BJ (cell line): ENCODE measurements at places on chromosomes 2 and 18.

DNA sequence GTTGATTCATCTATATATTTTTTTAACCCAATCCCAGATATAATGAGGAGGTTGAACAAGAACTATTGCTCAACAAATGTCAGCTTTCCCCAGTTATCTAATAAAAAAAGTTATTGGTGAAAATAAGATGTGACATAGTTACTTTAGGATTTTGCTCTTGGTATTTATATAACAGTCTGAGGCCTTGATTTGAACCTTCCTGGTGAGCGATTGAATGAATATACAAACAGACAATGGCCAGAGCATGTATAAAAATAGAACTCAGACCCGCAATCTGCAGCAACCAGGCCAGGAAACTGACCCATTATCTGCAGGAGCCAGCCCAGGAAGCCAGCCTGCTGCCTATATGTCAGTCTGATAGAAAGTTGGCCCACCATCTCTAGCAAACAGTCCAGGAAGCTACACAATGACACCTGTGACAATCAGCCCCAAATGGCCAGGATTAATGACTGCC lies 81.6 kb downstream of the HS6ST1 start:
- peak; percentile 44 for DNase-seq

DNA sequence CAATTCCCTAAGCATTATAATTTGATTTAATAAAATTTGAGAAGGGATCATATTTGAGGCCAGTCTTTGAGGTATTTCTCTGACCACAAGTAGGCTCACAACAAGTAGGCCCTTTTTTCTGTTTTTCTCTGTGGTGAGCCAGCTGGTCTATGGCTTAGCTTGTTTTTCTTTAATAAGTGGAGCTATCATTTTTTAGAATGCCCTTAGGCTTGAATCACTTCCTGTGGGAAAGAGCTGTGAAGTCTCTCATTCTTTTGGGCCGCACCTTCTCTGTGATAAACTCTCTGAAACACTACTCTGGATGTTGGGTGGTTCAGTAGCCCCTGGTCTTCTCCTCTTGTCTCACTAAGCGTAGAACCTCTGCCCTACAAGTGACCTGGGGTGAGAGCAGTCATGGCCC lies 235.9 kb downstream of the SUCLG1 start:
- no peak for DNase-seq

DNA sequence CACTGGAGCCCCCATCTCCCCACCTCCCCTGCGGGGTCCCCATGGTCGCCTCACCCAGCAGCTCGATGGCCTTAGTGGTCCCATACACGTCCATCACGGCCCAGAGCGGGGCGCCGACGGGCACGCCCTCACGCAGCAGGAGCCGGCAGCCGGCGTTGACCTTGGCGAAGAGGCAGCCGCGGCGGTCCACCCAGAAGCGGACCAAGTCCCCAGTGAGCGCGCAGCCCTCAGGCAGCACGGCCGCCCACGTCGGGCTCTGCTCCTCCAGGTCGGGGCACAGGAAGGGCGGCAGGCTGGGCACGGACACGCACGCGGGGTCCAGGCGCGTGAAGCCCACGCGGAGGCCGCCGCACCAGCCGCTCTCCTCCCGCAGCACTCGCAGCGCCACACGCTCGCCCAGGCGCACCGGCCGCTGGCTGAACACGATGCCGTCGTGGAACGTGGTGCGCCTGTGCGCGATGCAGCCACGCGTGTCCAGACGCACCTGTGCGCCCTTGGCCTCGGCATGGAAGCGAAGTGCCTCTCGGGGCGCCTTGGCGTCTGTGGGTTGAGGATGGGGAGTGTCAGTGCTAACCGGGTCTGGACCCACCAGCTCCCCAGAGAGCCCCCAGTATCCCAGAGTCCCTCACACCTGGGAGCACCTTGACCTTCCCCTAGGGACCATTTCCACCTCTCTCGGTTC lies 4.6 kb downstream of the NEURL3 start:
- no peak for DNase-seq

DNA sequence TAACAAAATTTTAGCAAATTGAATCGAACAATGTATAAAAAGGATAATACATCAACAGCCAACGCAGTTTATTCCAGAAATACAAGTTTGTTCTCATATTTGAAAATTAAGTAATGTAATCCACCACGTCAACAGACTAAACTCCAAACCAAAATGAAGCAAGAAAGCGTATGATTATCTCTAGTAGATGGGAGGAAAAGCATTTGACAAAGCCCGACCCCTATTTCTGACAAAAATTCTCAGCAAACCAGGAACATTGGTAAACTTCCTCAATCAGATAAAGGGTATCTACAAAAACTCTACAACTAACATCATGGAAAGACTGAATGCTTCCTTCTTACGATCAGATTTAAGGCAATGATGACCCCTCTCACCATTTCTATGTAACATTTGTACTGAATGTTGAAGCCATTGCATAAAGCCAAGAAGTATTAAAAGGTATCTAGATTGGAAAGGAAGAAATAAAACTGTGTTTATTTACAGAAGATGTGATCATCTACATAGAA lies 34.3 kb upstream of the MYCN start:
- no peak for DNase-seq

DNA sequence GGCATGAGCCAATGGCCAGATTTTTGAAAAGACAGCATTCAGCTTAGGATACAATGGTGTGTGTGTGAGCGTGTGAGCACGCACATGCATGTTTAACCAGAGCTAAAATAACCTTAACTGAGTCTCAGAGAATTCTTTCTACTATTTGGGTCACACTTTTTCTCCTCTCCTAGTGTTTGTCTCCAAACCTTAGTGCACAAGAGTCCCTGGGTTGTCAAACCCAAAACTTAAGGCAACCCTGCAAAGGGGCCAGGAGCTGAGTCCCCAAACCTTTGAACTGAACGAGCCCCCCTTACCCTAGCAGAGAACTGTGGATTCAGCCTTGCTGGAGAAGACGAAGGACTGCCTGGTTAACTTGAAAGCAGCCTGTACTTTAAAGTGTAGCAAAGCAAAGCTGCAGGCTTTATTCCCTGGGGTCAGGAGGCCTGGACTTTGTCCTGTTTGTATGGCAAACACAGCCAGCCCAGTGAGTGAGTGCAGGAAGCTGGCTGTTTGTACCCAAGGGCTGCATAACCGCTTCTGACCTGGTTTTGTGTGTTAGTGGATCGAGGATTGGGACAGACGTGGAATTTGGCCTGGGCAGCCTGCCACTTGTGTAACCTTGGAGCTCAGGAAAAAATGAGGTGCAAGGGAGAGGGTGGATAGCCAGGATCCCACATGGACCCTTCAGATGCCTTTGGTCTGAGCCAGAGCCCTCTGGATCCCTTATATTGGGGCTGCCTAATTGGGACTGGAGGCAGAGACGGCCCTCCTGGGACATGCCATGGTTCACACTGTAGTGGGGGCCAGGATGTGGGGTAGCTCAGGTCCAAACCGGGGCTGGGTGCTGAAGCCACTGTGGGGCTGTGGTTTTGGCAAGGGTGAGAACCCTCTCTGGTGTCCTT lies 6.4 kb upstream of the PSMD1 start:
- DNase-seq, result no peak

DNA sequence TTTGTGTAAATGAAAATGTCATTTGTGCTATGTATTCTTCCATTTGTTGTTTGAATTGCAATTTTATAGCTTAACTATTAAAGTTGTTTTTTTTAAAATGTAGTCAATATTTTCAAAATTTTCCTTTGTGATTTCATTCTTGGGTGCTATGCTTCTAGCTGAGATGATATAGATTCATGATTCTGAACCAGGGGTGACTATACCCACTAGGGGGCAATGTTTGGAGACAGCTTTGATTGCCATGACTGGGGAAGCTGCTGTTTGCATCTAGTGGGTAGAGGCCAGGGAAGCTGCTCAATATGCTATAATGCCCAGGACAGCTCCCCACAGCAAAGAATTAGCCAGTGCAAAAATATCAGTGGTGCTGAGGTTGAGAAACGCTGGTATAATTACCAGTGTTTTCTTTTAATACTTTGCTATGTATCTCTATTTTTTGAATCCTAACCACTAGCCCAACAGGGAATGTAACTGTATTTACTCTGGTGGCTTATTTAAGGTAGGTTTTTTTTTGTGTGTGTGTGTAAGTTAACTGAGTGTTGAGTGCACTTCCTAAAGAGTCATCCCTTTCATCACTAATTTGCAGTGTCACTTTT lies 99.7 kb downstream of the MEP1B start:
- DNase-seq, result no peak

DNA sequence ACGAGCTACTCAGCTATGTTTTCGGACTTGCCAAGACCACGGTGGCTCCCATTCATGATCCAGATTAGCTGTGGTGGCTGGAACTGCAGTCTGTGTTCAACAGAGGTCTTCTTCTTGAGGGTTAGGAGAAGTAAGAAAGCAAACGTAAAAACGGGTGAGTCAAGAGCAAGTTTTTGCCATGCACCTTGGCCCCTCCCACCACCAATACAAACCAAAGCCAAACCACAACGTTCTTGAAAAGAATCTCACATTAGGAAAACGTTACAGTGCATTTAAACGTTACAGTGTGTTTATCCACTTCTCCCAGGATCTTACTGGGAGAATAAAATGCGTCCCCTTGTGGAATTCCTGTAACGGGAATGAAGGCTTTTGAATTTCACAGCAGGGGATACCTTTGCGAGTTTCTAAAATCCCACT lies 725 bp downstream of the FBXO48 start:
- DNase-seq, result peak; percentile 46

- DNase-seq, result no peak
Measured at GRCh38 chr2:80715433-80715832, 410.9 kb upstream of the LRRTM1 start.

- DNase-seq, result no peak
Measured at GRCh38 chr2:37060446-37060845, 23.7 kb downstream of the HEATR5B start.

GRCh38 chr18:79615091-79615490 lies 64.5 kb upstream of the CTDP1 start:
- DNase-seq, result no peak

DNA sequence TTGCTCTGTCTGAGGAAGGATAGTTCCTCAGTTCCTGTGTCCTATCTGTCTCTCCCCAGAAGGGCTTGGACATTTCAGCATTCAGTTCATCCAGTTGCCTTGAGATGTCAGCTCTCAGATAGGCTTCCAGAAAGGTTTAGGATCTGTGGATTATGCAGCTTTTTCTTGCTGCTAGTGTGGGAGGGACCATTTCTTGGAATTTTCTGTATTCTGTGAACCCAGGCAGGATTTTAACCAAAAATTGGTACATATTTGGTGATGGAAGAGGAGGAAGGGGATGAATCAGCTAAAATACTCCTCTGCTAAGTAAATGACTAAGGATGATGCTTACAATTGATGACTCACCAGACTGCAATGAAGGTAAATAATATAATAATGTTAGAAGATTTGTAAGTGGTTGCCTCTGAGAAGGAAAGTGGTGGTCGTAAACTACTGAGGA lies 58.6 kb upstream of the DOCK10 start:
- peak; percentile 89 for DNase-seq

DNA sequence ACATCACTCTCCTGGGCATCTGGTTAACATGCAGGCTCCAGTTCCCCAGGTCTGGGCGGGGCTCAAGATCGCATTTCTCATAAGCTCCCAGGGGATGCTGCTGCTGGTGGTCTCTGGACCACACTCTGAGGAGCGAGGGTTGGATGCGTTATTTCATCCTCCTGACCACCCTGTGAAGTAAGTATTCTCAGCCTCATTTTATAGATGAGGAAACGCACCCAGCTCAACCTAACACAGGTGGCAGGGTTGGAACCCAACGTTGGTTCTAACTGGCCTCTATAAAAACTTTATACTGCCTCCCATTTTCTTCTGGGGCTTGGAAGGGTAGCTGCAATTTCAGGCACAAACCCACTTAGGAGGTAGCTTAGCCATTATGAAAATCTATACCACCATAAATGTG lies 120.5 kb downstream of the FAM210A start:
- DNase-seq, result no peak

GRCh38 chr2:189350540-189351209 lies 90.6 kb upstream of the WDR75 start:
- peak; percentile 98 for DNase-seq

DNA sequence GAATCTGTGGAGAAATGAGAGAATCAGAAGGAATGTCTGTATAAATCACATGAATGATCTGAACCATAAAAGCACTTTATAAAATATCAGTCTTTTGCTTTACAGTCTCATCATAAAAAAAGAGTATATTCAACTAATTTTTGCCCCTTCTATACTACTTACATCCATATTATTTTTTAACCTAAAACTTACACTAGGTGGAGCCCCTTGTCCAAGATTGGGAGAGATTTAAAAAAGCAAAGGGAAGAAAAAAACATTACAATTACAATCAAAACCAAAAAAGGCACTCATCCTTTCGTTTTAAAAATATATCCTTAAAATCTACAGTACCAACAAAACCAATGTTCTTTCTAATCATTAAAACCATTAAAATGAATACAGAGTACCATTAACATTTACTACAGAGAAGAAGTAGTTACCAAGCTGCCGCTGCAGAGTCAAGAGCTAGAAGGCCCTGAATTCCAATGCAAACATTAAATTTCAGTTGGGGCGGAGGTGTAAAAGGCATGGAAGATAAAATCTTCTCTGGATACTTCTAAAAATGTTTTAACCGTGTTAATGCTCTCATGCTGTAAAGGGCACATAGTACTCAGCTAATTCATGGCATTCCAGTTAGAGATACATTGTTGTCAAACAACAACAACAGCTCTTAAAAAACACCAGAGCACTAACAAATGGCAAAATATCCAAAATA lies 56.7 kb upstream of the EPB41L3 start:
- no peak for DNase-seq

DNA sequence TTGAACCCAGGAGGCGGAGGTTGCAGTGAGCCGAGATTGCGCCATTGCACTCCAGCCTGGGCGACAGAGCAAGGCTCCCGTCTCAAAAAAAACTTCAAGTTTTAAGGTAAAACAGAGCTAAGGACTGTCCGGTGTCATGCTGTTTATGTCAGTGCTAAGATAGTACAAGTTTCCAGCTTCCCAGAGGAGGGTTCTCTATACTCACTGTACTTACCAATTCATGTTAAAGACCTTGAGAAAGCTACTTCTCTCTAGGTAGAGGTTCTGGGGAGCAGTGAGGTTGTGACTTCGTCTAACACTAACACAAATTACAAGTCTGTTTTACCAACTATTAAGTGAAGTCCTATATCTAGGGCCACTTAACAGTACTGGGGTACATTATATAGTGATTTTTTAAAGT lies 18.8 kb downstream of the METTL21A start:
- no peak for DNase-seq

- no peak for DNase-seq
Measured at GRCh38 chr2:5394223-5394622, 298.0 kb upstream of the SOX11 start.

DNA sequence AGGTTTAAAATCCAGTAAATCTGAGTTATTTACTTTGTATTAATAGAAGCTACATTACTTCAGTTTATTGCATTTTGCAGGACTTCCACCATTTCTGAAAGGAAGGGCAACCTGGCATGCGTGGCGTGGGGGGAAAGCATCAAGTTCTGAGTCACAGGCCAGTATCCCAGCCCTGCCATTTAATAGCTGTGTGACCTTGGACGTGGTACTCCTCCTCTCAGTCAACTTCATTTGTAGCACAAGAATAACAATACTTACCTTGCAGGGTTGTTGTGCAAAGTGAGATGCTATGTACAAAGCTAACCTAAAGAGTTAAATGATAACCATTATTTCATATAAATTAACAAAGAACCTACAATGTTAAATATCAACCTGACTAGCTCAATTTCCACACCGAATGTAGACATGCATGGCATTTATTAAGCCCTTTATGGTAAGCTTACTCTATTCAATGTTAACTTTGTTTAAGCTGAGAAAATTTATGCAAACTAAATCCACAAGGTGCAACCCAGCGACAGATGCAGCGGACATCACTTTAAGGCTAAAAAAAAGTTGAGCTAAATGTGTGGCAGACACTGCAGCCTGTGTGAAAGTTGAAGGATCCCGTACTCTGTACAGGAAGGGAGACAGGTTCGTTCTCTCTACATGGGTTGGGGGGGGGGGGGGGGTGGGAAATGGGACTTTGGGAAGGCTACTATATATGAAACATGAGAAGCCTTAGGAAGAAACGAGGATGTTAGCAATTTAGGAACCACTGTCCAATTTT lies 17.2 kb upstream of the STPG4 start:
- DNase-seq, result no peak
